Stimulated activated CD4-positive, alpha-beta T cell treated with anti-CD3 and anti-CD28 coated beads, Interleukin-2, amount 100 ng/mL, for 24 hours (primary cell): ENCODE measurements at places on chromosomes 3 and 15.

DNA sequence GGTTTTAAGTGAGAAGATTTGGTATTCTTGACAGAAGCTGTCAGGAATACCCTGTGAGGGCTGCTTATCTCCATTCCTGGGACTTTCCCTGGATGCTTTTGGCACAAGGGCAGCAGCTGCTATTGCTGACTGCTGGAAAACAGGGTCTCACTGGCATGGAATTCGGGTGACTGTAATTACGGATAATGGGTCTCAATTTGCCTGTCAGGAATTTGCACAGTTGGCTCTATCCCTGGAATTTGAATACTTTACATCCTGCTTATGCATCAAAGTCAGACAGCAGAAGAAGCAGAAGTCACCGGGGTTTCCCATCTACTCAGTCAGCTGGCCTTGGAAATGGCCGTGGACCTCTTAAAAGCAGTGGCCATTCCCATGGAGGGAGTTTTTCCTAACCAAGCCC lies 25.9 kb upstream of the AKAP13 start:
- DNase-seq, result no peak

DNA sequence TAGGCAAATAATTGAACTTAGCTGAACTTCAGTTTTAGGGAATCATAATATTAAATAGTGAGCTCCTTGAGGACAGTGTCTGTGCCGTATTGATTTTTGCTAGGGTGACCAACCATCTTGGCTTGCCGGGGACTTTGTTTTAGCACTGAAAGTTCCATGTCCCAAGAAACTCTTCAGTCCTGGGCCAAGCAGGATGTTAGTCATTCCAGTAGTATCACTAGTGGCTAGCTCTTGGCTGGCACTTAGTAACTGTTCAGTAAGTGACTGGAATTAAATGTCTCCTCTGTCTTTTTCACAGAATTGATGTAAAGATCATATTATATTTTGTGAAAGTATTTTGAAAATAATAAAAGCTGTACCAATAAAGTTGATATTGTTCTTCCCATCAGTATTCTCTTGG lies 42.3 kb downstream of the RSRC1 start:
- no peak for DNase-seq

- no peak for DNase-seq
Observed at GRCh38 chr15:61309617-61310016, 80.5 kb upstream of the RORA start.

- no peak for DNase-seq
Observed at GRCh38 chr3:133396906-133397305, 3.0 kb upstream of the BFSP2 start.

DNA sequence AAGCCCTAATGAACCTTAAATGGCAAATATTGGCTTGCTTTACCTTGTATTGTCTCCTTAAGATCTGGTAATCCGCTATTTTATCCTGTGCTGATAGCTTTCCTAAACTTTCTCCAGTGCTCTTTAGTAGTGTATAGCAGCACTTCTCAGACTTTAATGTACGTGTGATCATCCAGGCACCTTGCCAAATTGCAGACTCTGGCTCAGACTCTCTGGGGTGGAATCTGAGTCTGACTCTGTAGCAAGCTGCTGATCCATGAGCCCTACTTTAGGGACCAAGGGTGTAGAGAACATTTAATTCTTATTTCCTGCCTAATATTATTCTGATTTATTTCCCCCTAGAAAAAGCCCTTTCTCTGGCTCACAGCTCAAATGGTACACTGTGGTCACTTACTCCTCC lies 518.8 kb upstream of the ZNF385D start:
- DNase-seq, result no peak

DNA sequence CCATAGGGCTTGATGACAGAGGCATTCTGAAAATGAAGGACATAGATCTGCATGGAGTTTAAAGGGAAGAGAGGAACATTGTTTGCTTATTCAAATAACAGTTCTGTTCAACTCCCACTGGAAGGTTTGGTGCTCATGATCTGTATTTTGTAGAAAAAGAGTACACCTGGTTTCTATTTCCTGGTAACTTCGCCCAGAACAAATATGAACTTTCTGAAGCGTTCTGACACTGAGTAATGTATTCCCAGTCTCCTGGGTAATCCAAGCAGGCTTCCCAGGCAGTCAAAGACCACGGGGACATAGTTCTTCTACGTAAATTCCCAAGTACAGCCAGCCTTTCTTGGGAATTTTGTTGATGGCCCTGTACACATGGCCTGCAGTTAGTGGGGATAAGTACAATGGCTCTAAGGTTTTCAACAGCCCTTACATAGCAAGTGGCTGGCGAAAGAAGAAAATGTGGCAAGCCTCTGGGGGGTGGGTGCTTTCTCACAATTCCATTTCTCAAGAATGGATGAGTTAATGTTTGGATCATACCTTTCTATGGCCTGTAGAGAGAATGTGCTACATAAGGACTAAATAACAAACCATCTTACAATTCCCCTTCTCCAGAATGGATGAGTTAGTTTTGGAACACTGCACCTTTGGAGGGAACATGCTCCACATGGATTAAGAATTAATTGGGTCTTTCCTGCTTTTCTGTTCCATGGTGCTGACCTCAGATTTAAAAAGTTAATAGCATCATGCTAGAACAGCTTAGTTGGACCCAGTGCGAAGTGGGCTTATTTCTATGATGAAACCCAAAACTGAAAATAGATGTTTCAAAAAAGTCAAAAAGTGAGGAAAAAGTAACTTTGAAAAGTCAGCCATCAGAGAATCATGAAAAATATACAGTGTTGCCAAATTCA lies 52.7 kb downstream of the COL6A6 start:
- DNase-seq, result no peak

GRCh38 chr3:27345493-27345892 lies 23.7 kb downstream of the NEK10 start:
- no peak for DNase-seq

- no peak for DNase-seq
Observed at GRCh38 chr15:66682246-66682645, 19.8 kb upstream of the SMAD6 start.

DNA sequence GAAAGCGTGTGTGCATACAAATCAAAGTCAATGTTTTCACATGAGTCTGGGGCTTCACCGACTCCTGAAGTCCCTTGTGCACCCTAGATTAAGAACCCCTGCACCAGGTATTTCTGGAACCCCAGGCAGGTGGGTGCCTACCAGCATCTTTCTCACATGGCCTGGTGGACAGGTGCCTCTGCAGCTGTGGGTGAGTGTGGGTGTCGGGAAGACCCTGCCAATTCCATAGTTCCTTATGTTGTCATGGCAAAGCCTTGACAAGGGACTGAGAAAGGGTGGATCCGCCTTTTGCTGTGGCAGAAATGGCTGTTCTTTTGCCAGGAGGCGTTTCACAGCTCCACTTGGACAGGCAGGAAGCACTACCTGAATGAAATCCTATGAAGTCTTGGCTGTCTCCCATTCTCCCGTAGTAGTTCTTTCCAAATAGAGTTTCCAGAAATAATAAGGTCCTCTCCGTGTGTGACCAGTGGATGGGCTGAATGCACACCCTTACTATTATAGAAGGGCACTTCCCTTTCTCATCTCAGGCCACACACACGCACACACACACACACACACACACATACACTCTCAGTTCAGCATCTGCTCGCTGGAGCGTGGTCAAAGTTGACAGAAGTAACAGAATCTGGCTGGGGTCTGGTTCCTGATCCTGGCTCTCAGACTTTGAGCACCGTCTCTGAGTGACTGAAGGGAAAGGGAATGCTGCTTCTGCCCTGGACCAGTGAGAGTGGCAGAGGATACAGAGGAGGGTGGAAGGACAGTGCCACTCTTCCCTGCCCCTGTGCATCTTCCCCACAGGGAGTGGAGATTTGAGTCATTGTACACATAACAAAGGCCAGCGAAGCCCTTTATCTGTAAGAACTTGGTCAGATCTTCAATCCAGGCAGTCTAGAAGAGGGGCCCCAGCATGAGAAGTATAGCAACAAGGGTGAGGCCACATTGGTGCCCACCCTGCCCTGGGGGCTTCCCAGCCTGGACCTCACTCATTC lies 38.7 kb downstream of the PDIA5 start:
- no peak for DNase-seq

GRCh38 chr3:10198226-10198625 lies 33.5 kb downstream of the IRAK2 start:
- DNase-seq, result no peak

DNA sequence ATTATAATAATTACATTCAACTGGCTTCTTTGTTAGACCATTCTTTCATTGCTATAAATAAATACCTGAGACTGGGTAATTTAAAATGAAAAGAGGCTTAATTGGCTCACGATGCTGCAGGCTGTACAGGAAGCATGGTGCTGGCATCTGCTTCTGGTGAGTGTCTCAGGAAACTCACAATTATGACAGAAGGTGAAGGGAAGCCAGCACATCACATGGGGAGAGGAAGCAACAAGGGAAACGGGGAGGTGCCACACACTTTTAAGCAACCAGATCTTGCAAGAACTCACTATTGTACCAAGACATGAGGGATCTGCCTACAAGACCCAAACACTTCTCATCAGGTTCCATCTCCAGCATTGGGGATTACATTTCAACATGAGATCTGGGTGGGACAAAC lies 413.1 kb upstream of the ARRDC4 start:
- DNase-seq, result no peak

DNA sequence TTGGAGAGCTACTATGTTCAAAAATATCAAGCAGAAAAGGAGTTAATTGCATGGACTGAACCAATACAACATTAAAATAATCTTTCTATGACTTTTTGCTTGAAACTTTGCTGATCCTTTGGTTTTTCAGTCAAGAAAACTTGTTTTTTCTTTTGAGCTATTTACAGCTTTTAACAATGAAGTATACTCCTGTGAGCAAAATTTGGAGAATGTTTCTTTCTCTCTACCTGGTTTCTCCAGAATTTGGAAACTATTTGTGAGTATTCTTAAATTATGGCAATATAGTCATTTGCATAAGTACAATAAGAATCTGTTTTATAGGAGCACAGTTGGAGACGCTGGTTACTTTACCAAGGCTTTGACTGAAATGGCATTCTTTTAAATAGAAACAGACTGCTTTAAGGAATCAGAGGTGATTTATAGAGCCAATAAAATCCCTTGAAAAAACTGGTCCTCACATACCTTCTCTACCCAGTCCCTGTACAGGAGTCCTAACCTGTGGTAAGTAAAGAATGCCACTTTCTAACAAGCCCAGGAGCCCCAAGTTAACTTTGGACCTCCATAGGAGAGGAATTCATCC lies 127.4 kb downstream of the PLCH1 start:
- DNase-seq, result no peak

- no peak for DNase-seq
Observed at GRCh38 chr15:66190746-66191145, 62.8 kb downstream of the MEGF11 start.

DNA sequence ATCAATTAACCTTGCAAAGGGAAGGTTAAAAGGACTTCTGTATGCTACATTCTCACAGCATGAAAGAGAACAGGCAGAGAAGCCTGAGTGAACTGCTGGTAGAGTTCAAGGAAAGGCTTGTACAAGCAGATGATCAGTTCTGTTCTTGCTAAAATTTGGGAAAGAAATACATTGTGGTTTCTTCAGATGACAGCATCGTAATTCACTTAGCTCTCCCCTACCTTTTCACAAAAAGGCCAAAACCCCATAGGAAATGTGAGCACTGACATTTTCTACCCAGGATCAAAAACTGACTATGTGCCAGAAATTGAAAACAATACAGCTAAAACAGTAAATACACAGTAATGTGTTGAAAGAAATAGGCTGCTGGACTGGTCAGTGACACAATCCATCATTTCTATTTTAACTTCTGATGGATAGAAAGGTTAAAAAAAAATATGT lies 216.4 kb downstream of the DPH6 start:
- DNase-seq, result no peak

DNA sequence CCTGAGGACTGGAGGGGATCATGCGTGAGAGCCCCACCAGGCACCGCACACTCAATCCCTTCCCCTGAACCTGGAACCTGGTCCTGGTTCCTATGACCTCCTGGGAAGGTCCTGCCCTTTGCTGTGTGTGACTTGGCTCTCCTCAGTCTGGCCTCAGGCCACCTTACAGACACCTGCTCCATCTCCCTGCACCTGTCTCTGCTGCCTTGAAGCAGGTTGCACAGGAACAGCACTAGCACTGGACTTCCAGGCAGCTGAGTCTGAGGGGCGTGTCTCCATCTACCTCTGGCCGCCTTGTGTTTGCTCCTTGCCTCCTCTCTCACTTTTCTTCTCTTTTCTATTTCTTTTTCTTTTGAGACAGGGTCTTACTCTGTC lies 15.4 kb downstream of the PSTPIP1 start:
- no peak for DNase-seq

- DNase-seq, result no peak
Observed at GRCh38 chr15:76382987-76383728, 46.6 kb downstream of the ISL2 start.

DNA sequence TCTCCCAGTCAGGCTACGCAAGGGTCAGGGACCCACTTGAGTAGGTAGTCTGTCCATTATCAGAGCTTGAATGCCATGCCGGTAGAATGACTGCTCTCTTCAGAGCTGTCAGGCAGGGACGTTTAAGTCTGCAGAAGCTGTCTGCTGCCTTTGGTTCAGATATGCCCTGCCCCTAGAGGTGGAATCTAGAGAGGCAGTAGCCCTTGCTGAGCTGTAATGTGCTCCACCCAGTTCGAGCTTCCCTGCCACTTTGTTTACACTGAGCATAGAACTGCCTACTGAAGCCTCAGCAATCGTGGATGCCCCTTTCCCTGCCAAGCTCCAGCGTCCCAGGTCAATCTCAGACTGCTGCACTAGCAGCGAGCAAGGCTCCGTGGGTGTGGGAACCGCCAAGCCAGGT lies 57.5 kb upstream of the SETMAR start:
- no peak for DNase-seq

GRCh38 chr15:64767203-64767602 lies 8.2 kb downstream of the RBPMS2 start:
- DNase-seq, result no peak

- DNase-seq, result no peak
Observed at GRCh38 chr15:33807665-33808064, 160.6 kb upstream of the CHRM5 start.

GRCh38 chr3:73762855-73763254 lies 138.1 kb upstream of the PDZRN3 start:
- no peak for DNase-seq

GRCh38 chr15:63369296-63369695 lies 12.3 kb downstream of the CA12 start:
- no peak for DNase-seq

GRCh38 chr3:46931631-46932331 lies 44.8 kb downstream of the CCDC12 start:
- no peak for DNase-seq

- no peak for DNase-seq
Observed at GRCh38 chr3:128315313-128315712, 151.4 kb downstream of the DNAJB8 start.

GRCh38 chr15:79314811-79315210 lies 3.9 kb downstream of the TMED3 start:
- no peak for DNase-seq

- no peak for DNase-seq
Observed at GRCh38 chr3:169940470-169941181, 26.0 kb upstream of the SEC62 start.
